ENCODE measurements at places on chromosomes 7 and 10.

DNA sequence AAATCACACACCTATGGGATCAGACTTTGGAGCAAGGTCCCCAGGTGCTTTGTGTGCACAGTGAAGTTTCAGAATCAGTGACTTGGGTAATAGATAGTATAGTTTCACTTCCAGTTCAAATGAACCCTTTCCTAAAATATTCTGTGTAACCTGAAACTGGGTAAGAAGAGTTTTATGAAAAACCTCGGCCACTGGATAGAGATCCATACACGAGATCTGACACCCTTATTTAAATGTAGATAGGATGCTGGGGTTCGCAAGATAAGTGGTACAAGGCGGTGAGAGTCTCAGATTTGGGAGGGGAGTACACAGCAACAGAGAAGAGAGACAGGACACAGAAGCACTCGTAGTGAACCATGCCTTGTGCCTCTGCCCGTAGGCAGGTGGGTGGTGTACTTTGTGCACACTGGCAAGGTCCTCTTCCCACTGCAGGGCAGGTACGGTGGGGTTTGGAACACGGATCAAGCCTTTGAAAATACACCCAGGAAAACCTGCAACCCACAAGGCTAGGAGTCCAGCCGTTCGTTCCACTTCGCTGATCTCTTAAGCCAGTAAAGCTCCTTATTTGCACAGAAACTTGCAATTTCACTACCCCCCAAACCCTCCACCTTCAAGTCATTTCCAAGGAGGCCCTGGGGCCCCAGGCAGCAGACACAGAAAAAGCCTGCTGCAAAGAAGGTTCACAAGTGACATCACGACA is 162.8 kb downstream of the USP6NL start:
- no peak for DNase-seq

DNA sequence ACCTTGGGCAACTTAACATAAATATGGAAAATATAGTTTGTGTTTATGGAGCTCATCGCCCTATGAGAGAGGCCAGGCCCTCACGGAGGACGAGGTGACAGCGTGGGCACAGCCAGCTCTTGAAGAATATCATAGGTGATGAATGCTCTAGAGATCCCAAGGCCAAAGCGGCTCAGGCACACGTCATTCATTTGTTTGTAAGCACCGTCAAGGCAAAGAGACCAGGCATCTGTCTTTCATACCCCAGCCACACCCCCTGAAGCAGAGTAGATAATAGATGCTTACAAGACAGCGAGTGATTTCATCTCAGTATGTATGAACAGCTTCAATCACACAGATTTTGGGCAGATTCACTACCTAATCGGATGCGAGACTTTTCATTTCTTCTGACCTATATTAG is 242.1 kb upstream of the C7orf33 start:
- no peak for DNase-seq

DNA sequence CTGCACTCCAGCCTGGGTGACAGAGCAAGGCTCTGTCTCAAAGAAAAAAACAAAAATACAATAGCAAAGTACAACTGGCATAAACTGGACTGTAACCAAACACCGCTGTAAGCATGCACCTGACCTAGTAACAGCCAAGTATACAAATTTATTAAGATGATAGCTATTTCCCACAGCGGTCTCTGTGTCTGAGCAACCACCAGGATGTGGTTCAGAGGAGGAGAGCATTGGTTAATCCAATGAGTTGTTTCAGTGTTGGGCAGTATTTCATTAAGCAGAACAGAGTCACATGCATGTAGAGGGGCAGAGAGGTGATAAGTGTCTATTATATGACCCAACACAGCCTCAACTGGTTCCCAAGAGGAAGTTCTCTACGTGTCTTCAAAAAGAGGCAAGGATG is 4.0 kb downstream of the SLC16A12 start:
- no peak for DNase-seq

DNA sequence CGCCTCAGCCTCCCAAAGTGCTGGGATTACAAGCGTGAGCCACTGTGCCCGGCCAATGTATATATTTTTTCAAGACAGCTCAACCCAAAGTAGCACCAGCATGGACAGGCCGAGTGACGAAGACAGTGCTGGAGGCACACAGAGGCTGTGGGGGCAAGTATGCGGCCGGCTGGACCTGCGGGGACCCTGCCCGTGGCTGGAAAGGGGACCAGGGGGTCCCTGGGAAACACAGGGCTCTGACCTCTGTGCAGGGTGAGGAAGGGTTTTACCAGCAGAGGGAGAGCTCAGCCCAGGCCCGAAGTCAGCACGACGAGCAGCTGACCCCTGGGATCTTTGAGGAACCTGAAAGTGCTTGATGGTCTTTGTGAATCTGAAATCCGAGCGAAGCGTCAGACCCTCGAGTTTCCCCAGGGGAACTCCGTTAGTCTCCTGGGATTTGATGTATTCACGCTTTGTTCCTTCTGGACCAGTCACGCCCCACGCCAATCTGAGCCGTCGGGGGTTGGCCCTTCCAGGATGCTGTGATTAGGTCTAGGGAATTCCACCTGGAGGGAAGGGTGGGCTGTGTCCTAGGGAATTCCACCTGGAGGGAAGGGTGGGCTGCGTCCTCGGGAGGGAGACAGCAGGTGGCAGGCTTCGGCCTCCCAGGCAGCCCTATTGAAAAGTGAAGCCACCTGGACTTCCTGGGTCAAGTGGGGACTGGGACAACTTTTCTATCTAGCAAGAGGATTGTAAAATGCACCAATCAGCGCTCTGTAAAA is 10.9 kb upstream of the ZFAND2A start:
- DNase-seq, result no peak

DNA sequence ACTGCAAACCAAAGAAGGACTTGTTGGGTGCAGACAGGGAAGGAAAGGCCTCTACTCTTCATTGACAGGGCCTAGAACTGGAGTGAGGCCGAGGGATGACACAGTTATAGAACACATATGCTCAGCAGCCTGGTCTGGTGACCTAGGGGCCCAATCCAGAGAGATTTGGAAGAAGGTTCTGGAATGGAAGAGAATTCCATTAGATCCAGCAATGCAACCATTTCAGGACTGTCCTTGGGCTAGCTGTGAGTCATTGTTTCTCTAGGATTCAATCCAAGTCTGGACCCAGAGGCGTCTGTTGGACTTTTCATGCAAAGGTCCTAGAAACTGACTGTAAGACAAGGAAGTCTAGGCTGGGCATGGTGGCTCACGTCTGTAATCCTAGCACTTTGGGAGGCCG is 59.2 kb downstream of the WIPF3 start:
- DNase-seq, result peak; percentile 55

DNA sequence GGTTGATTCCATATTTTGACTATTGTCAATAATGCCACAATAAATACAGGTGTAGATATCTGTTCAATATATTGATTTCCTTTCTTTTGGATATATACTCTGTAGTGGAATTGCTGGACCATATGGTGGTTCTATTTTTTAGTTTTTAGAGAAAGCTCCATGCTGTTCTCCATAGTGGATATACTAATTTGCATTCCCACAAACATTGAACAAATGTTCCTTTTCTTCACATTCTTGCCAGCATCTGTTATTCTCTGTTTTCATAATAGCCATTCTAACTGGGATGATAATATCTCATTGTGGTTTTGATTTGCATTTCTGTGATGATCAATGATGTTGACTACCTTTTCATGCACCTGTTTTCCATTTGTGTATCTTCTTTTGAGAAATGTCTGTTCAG is 973.7 kb downstream of the REEP3 start:
- DNase-seq, result no peak

DNA sequence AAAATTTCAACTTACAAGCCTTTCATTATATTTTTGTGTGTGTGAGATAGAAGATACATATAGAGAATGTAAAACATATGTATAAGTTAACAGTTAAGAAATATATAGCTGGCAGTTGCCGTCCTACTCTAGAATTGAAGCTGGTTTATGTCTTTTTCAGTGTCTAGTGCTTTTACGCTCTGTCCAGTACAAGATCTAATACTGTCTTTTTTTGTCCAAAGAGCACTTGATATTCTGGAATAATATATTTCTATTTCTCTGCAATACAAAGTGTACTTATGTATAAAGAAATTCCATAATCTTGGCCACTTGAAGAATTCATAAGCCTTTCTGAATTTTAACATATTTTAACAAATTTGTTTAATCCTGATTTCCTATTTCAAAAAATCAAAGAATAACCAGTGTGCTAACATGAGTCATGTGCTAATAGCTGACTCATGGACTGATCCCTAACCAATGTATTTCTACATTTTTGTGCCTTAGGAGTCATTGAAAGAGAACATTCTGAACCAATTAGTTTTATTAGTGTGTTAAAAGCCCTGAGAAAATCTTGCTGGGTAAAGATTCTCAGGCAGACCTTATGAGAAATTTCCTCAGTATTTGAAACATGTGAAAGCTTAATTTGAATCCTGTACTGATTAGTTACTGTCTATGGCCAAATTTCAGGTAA is 73.2 kb upstream of the CCAR1 start:
- DNase-seq, result peak; percentile 87

GRCh38 chr7:12139416-12139815 is 71.7 kb upstream of the TMEM106B start:
- no peak for DNase-seq

DNA sequence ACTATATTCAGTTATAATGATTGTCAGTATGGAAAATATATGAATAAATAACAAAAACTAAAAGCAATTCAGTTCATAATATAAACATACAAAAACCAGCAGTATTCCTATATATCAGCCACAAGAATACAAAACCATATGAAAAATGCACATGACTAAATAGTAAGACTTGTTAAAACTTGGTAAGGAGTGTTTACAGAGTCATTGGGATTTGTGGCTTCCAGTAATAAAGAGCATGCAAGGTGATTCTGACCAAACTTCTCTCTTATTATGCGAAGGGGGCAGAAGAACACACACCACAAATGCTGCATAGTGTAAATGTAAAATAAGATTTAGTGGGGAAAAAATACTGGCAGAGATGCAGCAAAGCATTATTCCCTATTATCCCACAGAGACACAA is 8.8 kb upstream of the CNOT4 start:
- DNase-seq, result no peak

Measured in fibroblast of skin of abdomen (primary cell).